HepG2 (cell line): ENCODE measurements at places on chromosomes 11 and 22.

DNA sequence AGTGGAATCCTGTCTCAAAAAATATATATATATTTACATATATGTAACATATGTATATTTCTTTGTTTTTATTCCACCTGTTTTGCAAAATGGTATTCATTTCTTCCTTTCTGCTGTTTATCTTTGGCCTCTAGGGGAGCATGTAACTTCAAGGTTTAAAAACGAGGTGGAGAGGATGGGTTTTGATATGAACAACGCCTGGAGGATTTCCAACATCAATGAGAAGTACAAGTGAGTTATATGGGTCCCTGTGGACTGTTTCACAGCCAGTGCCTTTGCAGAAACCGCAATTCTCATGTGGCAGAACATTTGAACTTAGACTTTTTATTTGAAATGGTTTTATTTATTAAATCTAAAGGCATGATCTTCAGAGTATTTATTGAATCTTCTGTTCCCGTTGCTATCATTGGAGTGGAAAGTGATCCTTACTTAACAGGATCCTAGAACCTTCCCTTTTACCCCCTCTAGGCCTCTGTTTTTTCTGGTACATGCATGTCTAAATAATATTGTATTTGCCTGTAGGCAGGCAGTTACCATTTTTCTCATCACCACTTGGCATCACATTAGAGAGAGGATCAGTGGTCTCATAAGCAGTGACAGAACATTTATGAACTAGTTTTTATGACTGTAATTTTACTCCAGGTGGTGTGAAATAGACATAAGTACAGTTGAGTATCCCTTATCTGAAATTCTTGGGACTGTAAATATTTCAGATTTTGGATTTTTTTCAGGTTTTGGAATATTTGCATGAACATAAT lies 81.5 kb upstream of the HORMAD2 start:
- DNase-seq = no peak

DNA sequence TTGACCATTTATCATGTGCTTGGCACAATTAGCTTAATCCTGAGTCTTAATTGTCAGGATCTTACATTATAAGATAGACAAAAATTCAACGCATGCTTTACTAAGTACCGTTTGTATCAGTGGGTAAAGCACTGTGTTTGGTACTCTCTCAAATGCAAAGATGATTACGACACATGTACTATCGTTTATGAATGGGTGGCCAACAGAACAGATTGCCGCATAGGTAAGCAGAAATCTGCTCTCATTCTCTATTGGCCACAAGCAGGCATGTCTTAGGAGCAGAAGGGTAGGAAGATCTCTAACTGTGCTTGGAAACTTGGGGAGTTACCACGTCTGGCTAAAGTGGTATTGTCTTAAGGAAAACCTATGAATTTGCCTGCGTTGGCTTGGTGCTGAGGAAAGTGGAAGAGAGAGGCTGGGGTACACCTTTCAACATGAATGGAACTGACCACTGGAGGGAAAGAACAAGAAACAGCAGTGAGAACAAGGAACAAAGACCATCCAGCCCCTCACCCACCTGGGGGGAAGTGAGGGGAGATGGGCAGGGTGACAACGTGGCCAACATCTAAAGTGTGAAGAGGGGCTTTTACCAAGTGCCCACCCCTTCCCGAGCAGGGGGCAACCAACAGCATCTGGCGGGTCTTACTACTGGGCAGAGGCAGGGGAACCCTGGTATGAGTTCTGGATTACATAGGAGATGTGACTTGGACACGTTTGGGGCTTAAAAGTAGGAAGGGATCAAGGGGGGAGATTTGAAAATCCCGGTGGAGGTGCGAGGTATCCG lies 1.0 kb upstream of the TUBA8 start:
- no peak for DNase-seq

GRCh38 chr11:45795379-45795778 lies 9.6 kb upstream of the SLC35C1 start:
- DNase-seq = no peak

DNA sequence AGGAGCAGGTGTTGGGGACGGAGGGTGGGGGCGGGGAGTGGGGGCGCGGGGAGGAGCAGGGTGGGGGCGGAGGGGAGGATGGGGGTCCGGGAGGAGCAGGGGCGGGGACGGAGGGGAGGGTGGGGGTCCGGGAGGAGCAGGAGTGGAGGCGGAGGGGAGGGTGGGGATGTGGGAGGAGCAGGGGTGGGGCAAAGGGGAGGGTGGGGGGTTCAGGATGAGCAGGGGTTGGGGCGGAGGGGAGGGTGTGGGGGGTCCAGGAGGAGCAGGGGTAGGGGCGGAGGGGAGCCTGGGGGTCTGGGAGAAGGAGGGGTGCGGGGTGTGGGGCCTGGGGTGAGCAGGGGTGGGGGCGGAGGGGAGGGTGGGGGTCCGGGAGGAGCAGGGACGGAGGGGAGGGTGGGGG lies 17.1 kb downstream of the CRELD2 start:
- DNase-seq = no peak

GRCh38 chr11:8533332-8533731 lies 60.7 kb downstream of the STK33 start:
- no peak for DNase-seq

DNA sequence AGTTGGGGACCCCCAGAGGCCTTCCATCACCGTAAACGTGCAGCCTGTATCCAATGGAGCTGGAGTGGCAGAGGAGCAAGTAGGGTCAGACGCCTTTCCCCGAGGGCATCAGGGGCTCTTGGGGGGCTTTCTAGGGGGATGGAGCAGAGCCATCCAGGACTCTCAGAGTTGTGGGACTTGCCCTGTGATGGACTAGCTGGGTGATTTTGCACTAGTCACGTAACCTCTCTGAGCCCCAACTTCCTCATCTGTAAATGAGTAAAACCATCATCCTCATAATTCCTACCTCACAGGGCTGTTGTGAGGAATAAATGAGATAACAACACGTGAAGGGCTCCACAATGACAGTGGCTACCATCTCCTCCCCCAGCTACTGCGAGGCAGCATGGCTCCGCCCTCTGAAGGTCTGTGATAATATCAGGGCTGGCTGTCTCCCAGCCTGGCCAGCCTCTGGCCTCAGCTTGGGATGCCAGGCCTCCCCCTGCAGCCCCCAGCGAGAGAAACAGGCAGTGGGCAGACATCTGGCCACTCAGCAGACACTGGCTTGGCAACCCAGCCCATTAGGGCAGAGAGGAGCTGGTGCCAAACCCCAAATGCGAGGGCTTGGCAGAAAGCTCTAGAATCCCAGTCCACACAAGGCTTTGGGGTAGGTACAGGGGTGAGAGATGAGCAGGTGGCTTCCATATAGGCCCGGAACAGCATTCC lies 6.7 kb downstream of the USP2 start:
- no peak for DNase-seq

- DNase-seq = peak; percentile 10
Observed at GRCh38 chr11:40306938-40307548, 1152.4 kb downstream of the LRRC4C start.

- no peak for DNase-seq
Observed at GRCh38 chr11:74248469-74248868, 63.0 kb downstream of the P4HA3 start.

DNA sequence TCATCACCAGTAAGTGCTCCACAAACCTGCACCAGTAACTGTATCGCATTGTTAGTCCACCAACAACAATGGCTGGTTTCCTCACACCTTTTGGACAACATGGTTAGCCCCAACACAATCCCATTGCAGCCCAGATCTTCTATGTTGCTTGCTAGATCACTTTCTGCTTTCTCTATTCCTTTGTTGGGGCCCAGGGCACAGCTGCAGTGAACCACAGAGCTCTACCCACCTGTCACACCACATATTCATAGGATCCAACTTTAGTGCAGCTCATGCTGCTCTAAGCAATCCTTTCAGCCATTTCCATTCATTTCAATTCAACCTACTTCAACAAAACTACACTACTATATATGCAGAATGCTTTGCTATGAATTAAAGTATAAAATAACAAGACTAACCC lies 364.3 kb downstream of the DCDC1 start:
- DNase-seq = no peak

- no peak for DNase-seq
Observed at GRCh38 chr11:7648264-7648663, 25.0 kb downstream of the CYB5R2 start.

- no peak for DNase-seq
Observed at GRCh38 chr11:36933481-36933880, 335.4 kb upstream of the RAG2 start.

DNA sequence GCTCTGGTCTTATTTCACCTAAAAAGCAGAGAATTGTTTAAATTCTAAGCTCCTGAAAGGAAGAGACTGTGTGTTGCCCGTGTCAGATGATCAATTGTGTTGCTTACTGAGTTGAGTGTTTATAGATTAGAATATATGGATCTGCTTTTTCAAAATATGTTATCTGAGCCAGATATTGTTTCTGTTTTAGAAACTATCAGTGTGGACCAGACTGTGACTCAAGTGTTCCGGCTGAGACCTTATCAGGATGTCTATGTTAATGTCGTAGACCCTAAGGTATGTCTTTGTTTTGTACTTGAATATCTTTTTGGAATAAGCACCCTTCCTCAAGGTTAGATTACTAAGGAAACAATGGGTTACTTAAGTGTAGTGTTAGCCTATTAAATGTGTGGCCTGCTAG lies 11.0 kb downstream of the DEPDC5 start:
- DNase-seq = no peak

DNA sequence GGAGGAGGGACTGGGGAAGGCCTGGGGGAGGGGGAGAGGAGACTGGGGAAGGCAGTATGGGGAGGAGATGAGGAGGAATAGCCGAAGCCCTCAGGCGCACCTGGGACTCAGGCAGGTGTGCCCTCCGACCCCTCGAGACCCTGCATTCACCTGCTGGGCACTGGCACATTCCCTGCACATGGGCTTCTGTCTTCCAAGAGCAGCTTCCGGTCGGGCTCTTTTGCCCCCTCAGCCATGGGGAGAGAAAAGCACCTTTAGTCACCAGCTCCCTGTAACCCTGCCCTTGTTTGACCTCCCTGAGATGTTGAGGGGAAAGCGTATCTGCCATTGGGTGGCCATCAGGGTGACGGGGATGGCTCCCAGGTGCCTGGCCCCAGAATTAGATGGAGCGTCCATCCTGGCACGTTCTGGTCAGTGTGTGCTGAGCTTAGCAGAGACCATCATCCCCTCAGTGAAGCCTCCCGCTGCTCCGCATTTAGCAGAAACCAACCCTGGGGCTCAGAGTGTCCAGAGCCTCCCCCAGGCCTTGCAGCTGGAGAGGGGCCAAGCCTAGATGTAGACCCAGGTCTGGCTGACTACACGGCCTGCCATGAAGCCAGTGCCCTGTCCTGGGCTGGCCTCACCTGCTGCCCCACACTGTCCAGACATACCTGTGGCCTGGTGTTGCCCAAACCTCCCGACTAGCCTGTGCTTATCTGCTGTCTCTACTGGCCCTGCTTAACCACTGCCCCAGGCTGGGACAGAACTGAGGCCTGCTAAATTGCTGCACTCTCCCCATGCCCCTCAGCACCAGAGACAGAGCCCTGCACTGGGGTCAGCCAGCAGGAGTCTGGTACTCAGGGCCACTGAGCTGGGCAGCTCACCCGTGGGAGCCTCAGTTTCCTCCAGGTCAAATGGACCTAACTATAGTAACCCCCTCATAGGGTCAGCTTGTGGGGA lies 6.2 kb downstream of the ANO1 start:
- DNase-seq = no peak

- peak; percentile 14 for DNase-seq
Observed at GRCh38 chr11:82494988-82495432, 238.7 kb downstream of the FAM181B start.

- DNase-seq = no peak
Observed at GRCh38 chr11:126468102-126468521, 112.6 kb downstream of the ST3GAL4 start.

DNA sequence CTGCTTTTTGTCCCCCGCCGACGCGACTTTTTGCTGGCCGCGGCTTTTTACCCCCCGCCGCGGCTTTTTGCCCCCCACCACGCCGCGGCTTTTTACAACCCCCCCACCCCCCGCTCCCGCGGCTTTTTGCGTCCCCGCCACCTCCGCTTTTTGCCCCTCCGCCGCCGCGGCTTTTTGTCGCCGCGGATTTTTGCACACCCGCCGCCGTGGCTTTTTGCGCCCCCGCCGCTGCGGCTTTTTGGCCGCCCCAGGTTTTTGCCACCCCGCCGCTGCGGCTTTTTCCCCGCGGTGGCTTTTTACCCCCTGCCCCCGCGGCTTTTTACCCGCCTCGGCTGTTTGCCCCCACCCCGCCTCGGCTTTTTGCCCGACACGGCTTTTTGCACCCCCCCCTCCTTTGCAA lies 205.5 kb downstream of the CCT8L2 start:
- DNase-seq = no peak

DNA sequence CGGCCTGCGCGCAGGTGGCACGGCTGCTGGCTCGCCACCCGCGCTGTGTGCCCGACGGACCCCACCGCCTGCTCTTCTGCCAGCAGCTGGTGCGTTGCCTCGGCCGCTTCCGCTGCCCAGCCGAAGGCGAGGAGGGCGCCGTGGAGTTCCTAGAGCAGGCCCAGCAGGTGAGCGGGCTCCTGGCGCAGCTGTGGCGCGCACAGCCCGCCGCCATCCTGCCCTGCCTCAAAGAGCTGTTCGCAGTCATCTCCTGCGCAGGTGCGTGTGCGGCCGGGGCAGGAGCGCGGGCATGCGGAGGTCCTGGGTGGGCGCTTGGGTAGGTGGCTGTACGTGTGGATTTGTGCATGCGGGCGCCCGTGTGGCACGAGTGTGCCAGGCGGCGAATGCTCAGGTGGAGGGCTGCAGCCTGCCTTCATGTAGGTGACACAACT lies 8.0 kb downstream of the USP35 start:
- DNase-seq = no peak

DNA sequence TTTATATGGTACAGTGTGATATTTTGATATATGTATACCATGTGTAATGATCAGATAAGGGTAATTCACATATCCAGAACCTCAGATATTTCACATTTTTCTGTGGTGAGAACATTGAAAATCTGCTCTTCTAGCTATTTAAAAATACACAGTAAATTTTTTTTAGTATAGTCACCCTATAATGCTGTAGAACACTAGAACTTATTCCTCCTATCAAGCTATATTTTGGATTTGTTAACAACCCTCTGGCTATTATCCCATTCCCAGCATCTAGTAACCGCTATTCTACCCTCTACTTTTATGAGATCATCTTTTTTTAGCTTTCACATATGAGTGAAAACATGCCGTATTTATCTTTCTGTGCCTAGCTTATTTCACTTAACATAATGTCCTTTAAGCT lies 65.5 kb upstream of the SYT9 start:
- DNase-seq = no peak

DNA sequence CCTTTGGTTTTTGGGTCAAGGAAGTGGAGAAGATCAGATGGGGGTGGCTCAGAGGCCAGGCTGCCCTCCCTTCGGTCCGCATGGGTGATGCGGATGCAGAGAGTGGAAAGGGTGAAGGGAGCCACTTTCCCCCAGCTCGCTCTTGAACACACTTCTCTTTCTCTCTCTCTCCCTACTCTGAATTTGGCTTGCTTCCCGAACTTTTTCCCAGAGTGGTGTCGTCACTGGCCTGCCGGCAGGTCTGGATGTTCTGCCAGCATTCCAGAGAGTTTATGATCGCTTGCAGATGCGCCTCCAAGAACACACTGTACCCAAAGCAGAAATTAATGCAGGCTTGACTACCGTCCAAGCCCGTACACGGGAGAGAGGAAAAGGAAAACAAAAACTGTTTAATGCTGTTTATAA lies 103.2 kb downstream of the ZBTB16 start:
- no peak for DNase-seq
